Activated CD4-positive, alpha-beta T cell treated with anti-CD3 and anti-CD28 coated beads, Interleukin-2, amount 10 ng/mL, durations not matched to agents 7 days and 5 days (primary cell): ENCODE measurements at places on chromosomes 2 and 18. TPM values are rescaled to one million over a fixed set of nuclear protein-coding genes. Genes with fewer than 3 reads are reported as not detected.

DNA sequence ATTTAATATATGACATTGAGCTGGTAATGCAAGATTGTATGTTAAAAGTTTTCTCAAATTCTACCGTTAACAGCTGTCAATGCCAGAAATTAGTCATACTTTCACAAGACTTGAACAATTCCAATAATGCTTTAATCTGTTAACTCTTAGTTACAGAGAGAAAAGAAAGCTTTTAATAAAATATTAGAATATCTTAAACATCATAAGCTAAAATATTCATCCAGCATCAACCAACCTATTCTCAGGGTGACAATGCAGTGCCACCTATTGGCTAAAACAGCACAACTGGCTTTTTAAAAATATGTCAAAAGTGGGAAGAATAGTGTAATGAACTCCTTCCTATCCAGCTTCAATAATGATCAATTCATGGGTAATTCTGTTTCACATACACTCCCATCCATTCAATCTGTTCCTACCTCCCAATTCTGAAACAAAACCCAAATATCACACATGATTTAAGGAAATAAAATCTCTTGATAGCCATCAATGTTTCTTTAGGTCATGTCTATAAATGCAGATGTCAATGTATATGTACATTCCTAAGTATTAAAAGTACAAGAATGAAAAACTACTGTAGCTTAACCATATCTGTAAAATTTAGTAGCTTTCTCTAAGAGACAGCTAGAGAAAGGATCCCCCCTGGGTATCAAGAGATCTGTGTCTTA lies 79.8 kb upstream of the CCDC141 start:
- no peaks in the 10 kb centered on the region for H3K36me3 ChIP-seq
- H3K27me3 ChIP-seq = no peaks in the 10 kb centered on the region
- peak; percentile 45 for DNase-seq

DNA sequence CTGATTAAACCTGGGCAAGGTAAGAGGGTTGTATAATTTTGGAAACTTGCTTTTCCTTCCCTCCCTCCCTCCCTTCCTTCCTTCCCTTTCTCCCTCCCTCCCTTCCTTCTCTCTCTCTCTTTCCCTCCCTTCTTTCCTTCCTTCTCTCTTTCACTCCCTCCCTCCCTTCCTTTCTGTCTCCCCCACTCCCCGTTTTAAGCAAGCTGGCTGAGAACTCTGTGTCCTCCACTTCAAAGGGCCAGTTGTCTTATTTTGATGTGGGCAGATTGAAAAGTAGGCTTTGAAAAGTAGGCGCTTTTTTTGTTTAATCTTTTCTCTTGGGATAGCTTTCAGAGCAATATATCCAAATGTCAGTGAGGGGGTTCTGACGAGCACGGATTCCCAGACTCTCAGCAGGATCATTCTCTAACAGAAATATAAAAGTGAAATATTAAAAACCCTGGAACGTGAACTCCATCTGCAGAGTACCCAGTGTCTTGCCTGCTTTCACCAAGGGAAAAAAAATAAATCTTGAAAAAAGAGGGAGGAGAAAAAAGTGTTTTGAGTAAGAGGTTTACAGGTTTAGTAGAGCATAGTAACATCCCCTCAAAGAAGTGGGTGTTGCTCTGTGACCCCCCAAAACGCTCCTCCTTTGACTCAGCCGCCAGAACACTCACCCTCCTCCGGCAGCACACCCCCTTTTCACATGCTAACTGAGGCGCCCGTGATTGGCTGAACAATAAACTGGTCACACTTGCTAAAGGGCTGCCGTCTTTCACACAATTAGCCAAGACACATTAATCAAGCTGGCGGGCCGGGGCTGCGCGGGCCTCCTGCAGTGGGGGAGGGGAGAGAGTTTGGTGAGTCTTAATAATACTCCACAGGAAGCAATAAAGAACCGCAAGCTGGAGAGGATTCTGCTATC lies 52.2 kb downstream of the CDK15 start:
- H3K27me3 ChIP-seq = peaks cover 36% of the 10 kb centered on the region
- H3K36me3 ChIP-seq = no peaks in the 10 kb centered on the region
- no peak overlapping the region for H3K4me3 ChIP-seq
- peaks cover 15% of the 10 kb centered on the region for H3K4me1 ChIP-seq
- H3K27ac ChIP-seq = no peak overlapping the region

Gene ATP9B
- total RNA-seq = 30.5 TPM

DNA sequence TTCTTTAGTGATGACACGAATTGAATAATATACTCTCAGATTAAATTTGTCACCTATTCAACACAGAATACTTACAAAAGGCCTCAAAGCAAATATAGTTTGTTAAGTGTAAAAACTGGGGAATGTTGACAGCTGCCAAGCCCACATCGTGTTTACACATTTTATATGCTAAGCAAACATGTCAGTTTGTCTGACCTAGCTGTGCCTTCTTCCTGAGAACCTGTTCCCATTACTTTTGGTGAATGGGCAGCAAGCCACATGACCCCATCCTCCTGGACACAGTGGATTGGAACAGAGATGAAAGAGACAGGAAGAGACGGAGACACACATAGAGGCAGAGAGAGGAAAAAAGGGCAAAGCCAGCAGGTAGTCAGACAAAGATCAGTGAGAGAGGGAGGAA lies 22.9 kb upstream of the CUL3 start:
- no peak for DNase-seq
- no peaks in the 10 kb centered on the region for H3K27me3 ChIP-seq
- H3K4me3 ChIP-seq = no peak overlapping the region
- H3K4me1 ChIP-seq = peaks cover 5% of the 10 kb centered on the region

GRCh38 chr2:39494784-39495251 lies 57.7 kb upstream of the MAP4K3 start:
- H3K4me1 ChIP-seq = peaks cover 27% of the 10 kb centered on the region
- peaks cover 2% of the 10 kb centered on the region for H3K36me3 ChIP-seq
- no peak overlapping the region for H3K27ac ChIP-seq
- no peak for DNase-seq
- H3K27me3 ChIP-seq = peaks cover 6% of the 10 kb centered on the region

DNA sequence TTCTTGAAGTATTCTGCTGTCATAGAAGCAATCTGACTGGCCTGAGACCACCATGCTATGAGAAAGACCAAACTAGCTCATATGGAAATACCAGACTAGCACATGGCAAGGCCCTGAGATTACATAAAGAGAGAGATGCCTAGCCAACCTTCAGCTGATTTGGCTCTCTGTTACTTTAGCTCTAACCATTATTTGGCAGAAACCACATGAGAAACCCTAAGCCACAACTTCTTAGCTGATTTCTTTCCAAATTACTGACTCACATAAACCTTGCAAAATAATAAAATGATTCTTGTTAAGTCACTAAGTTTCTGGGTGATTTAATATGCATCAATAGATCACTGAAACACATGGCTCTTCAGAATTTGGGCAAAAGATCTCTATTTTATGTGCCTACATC lies 295.0 kb upstream of the ZNF521 start:
- no peaks in the 10 kb centered on the region for H3K4me1 ChIP-seq
- H3K4me3 ChIP-seq = no peak overlapping the region
- no peaks in the 10 kb centered on the region for H3K36me3 ChIP-seq
- DNase-seq = no peak

- no peak for DNase-seq
- no peak overlapping the region for H3K4me3 ChIP-seq
- H3K27me3 ChIP-seq = no peaks in the 10 kb centered on the region
- no peaks in the 10 kb centered on the region for H3K4me1 ChIP-seq
- no peak overlapping the region for H3K27ac ChIP-seq
These were observed 32.0 kb downstream of the CDCA7 start for GRCh38 chr2:173386738-173387065.

DNA sequence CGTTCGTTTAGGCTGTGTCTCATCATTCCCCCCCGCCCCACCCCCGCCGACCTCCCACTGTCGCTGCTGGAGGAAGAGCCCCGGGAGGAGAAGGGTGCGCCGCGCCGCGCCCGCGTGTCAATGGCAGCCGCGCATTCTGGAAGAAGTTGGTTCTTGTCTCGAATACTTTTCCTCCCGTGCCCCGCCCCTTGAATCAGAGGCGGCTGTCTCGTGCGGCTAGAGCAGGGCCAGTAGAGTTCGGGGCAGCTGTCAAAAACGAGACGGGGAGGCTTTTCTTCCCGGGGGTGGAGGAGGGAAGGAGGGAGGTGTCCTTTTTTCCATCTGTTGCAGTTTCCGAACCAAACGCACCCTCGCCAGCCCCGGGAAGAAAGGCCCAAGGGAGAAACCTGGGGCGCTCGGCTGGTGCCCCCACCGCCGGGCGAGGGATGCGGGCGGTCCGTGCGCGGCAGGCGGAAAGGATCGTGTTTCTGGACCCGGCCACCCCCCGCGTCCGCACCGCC lies 410 bp upstream of the TGIF1 start:
- peaks cover 46% of the 10 kb centered on the region for H3K4me1 ChIP-seq
- peak overlapping the region; percentile 99 for H3K27ac ChIP-seq
- DNase-seq = peak; percentile 80
- H3K4me3 ChIP-seq = peak overlapping the region; percentile 89

GRCh38 chr18:51330739-51331138 lies 133.3 kb upstream of the MEX3C start:
- H3K36me3 ChIP-seq = no peaks in the 10 kb centered on the region
- H3K27ac ChIP-seq = no peak overlapping the region
- H3K4me3 ChIP-seq = no peak overlapping the region

Gene KCNK3
- not detected for total RNA-seq

- no peak overlapping the region for H3K4me3 ChIP-seq
- peaks cover 3% of the 10 kb centered on the region for H3K36me3 ChIP-seq
- peaks cover 27% of the 10 kb centered on the region for H3K4me1 ChIP-seq
- peak overlapping the region; percentile 63 for H3K27ac ChIP-seq
- H3K27me3 ChIP-seq = no peaks in the 10 kb centered on the region
- peak; percentile 57 for DNase-seq
These were observed 64.3 kb upstream of the TTN start for GRCh38 chr2:178871536-178871935.
